ENCODE measurements at places on chromosomes 6 and 20. TPM values are rescaled to one million over a fixed set of nuclear protein-coding genes. Genes with fewer than 3 reads are reported as not detected.

DNA sequence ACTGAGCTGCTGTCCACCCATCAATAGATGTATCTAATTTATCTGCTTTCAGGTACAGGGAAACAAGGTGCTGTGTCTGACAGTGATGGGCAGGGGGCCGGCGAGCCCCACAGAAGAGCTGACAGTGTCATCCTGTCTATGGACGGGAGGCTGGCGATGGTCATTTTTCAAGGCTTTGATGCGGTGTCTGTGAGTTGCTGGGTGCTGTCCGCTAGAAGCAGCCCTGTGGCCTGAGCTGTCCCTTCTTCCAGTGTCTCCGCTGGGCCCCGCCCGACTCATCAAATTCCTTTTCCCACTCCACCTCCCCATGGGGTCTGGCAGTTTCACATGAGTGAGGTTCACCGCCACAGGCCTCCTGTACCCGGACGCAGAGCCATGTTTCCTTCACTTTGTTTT lies 161.4 kb upstream of the PMEPA1 start:
- no peak for DNase-seq

- no peak for DNase-seq
Observed at GRCh38 chr6:137146206-137146605, 27.2 kb downstream of the IL22RA2 start.

DNA sequence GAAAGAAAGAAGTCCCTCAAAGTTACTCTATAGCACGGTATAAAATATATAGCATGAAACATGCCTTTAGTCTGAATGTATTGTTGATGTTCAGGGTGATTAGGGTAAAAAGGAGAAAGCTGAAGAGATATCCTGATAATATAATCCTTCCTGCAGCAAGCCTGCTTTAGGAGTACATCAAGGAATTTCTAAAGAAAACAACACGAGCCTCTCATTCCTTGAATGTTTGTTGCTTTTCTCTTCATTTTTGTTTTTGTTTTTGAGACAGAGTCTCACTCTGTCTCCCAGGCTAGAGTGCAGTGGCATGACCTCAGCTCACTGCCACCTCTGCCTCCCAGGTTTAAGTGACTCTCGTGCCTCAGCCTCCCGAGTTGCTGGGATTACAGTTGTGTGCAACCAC lies 79.1 kb downstream of the CD164 start:
- DNase-seq = no peak

GRCh38 chr20:33925867-33926266 lies 67.8 kb upstream of the RALY start:
- DNase-seq = no peak

SERINC3 gene
- 125 TPM for total RNA-seq

DNA sequence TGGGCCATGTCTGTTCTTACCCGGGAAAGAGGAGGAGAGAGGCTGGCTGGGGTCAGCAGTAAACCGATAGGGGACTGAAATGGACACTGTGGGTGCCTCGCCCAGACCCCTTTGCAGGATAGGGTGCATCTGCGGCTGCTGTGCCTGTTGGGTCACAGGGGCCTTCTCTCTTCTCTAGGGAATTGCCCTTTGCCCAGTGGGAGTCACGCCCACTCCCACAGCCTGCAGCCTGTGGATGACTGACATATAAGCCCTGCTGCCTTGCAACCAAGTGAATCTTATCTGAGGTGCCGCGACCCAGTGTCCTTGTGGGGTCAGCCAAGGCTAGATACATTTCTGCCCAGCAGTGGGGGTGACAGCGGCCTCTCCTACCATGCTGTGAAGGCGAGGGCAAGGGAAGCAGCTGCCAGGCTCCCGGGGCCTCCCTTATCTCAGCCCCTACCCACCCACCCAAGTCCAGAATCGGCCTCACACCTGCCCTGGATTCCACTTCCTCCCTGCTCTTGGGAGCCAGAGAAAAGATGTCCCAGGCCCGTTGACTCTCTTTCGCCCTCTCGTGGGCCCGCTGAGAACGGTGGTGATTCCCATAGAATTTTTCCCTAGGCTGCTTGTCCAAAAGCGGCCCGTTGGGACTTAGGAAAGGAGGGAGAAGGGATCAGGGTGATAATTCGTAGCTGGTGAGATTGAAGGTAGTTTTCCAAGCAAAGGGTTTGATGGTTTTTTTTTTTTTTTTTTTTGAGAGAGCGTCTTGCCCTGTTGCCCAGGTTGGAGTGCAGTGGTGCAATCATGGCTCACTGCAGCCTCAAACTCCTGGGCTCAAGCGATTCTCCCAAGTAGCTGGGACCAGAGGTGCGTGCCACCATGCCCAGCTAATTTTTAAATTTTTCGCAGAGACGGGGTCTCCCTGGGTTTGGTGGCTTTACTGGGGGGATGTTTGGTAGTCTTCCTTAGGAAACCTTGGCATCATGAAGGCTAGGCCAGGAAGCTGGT lies 76.4 kb upstream of the RNF24 start:
- peak; percentile 78 for DNase-seq

Measured in glutamatergic neuron (in vitro differentiated cells).